T-helper 2 cell (primary cell): ENCODE measurements at places on chromosomes 1 and 21.

DNA sequence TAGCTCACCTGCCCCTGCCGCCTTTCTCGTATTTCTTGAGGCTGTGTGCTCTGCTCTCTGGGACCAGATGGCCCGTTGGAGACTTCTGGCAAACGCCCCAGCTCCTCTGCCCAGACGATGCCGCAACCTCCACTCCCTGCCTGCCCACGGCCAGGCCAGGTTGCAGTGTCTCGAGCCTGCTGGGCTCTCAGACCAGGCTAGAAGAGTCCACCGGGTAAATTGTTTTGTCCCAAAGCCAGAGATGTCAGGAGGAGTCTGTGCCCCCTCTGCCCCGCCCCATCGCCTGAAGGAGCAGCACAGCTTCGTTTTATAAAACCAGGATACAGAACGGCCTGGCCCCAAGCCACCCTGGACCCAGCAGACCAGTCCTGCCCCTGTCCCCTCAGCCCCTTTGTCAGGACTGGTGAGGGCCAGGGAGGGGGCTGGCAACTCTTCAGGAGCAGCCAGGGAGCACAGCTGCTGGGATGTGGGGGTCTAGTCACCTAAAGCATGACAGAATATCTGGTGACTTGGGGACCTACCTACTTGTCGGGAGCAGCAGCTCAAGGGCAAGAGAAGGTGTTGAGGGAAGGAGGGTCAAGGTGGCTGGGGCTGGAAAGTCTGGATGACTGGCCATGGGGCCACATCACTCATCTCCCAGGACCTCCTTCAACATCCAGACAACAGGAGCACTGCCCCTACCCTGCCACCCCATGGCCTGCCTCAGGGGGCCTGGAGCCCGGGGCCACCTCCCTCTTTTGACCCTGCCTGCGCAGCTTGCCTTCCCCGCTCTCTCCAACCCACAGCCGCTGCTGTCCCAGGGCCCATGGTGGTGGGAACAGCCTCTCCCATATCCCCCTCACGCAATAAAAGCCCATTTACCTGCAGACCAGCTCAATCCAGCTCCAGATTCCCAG lies 33.9 kb upstream of the LBR start:
- DNase-seq: no peak

DNA sequence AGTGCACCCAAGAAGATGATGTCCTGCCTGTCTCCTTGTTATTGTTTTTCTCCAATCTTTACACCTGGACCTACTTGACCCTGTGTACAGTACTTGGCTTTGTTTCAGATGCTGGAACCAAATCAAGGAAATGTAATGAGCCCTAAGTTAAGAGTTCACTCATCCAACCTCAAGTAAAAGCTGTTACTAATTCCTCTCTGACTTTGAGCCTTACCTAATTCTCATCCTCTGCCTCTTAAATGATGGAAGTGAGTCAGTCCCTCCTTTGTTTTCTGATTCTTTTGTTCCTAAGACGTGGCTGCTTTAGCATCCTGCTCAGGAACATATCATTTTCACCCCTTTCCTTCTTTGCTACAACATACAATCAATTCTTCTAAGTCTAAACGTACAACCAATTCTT lies 15.3 kb upstream of the PLA2G4A start:
- DNase-seq: no peak

GRCh38 chr21:29264721-29265120 lies 34.0 kb upstream of the BACH1 start:
- DNase-seq: no peak

DNA sequence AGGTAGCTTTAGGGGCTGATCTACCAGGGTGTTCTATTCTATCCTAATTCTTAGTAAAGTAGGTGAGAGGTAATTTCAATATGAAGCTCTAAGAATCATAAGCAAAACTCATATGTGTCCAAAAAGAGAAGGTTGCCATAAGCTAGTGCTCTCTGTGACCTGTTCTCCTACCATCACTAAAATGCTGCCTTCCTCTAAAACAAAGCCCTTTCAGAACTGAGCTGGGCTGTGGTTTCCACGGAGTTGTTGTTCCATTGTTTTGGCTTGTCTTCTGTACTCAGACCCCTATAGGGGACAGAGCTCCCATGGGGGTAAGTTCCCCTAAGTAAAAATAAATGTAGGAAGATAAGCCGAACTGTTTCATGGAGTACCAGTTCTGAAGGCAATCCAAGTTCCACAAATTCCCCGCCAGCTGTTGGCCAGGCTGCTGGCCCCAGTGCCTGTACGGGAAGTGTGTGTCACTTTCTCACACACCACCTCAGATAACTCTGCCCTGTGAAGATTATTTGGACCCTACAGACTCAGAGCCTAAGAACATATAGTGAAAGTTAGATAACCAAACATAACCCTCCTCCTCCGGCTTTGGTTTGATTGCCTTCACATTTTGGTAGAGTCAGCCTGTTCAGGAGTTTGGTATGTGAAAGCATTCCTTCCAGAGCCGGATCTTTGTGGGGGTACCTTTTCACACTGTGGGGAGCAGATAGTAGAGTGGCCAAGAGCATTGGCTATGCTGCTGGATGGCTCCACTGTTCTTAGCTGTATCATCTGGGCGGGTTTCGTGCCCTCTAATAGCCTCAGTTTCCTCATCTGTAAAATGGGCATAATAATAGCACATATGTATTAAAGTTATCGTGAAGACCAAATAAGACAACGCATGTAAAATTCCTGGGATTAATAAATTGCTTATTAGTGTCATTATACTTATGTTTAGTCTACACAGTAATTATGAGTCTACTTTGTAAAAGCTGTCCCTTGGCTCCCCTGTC lies 10.8 kb downstream of the DPT start:
- DNase-seq: no peak

- DNase-seq: no peak
Observed at GRCh38 chr1:115839029-115839678, 1.8 kb downstream of the NHLH2 start.

DNA sequence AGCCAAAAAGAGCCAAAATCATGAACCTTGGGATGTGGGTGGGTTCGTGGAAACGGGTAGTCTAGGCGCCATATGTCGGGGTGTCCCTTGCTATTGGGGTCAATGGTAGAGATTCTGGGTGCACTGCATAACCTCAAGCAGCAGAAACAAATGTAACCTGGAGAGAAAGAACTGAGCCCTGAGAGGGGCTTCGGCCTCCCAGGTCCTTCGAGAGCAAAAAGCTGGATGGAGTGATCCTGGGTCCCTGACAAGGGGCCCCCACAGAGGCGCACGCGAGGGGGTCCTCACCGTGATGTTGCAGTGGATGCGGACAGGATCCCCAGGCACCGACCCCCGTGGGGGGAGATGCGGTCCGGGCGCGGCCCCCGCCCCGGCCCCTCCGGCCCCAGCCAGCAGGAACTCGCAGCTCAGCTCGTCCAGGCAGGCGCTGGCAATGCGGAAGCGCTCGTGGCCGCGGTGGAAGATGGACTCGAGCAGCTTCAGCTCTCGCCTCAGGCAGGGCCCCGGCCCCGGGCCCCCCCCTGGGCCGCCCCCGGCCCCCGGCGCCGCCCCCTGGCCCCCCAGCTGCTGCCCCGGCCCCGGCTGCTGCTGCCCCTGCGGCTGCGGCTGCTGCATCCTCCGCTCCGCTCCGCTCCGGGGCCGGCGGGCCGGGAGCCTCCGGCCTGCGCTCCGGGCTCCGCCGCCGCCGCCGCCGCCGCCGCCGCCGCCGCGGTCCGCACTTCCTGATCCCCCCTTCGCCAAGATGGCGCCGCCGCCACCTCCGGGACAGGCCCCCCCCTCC lies at the start of gene UBE2Q1:
Gene UBE2Q1, minus strand, starts transcription at position 724 of the 781 bp plus-strand sequence. Its CDS starts 109 bp downstream, at position 615.
- DNase-seq: peak; percentile 30

- no peak for DNase-seq
Observed at GRCh38 chr1:165119086-165119485, 237.4 kb downstream of the LMX1A start.

DNA sequence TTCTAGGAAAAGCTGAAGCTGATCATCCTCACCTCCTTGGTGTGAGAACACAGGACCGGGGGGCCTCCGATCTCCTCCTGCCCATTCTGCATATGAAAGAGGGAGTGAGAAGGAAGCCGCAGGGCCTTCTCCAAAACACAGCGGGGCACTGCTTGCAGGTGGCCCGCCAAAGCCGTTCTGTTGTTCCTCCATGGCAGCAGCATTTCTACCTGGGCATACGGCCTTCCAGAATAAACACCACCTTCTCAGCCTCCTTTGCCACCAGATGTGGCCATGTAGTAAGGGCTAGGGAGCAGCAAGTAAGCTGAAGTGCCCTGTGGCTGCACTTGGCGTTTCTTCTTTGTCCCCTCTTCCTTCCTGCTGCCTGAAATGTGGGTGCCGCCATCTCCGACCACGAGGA lies 214.9 kb downstream of the TOMM20 start:
- DNase-seq: no peak

DNA sequence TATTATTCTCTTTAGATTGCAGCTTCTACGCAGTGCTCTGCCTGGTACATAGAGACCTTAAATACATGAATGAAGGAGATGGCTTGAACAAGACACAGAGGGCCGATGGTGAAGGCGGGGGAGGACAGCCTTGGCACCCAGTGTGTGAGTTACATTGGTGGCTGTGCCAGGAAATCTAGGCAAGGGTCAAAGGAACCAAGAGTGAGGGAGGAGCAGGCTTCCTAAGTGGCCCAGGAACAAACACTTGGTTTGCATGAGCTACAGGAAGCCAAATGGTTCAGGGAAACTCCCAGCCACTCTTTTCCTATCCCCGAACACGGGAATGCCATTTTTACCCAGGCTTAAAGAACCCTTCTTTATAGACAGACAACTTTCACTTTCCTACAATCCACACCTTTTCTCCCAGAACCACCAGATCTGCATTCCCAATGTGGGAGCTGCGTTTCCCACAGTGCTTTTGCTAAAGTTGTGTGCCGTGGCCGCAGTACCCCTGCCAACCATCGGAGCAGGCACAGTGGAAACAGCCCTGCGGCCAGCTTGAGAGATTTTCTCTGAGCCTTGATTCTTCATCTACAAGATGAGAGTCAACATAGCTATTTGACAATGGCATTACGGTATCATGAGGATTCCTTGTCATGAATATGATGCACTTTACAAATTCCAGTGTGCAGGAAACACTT lies 3.5 kb upstream of the CLEC20A start:
- DNase-seq: no peak

DNA sequence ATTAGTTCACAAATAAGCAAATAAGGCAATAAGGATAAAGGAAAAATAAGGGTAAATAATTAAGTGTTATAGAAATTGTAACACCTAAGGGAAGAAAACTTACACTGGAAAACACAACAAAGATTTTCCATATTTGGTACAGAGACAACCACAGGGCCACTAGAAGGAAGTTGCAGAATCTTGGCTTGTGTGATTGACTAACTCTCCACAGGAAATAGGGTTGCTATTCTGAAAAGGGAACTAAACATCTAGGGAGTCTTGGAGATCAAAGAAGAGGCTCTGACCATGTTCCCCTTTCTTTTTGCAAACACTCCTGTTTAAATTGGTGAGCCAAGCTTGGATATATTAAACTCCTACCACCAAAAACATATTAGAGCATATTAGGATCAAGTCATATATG lies 59.1 kb downstream of the APCS start:
- no peak for DNase-seq

- no peak for DNase-seq
Observed at GRCh38 chr1:155198547-155198906, 9.2 kb downstream of the THBS3 start.

GRCh38 chr1:83909687-83910086 lies 89.2 kb downstream of the TTLL7 start:
- DNase-seq: no peak

GRCh38 chr1:220701974-220702373 lies 11.8 kb downstream of the C1orf115 start:
- no peak for DNase-seq

DNA sequence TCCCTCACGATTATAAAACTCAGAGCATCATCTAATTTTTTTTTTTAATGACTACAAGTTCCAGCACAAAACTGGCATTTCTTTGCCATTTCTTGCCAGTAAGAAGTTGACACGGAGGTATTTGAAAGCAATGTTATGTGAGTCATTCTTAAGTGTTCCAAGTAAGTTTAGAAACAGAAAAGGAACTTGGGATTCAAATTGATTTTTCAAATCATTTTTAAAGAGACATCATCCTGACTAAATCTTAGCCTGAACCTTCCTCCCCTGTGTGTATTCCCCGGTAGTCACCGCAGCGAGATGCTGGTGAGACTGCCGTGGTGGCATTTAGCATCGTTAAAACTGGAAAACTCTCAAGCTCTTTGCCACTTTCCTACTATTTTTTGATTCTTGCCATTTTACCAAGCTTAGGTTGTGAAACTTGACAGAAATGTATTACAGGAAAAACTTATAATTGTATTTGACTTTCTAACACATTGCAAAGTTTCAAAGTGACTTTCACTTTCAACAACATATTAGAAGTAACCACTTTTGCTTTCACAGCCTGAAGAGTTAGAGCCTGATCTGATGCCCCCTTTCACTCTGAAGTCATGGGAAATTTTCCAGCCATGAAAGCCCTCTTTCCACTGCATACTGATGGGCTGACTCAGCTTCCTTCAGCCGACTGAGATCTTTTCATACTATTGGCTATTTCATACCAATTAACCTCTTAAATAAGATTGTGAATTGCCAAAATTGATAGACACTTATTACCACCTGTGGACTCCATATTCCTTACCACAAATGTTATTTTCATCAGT lies 61.4 kb downstream of the OLFML2B start:
- DNase-seq: no peak

- no peak for DNase-seq
Observed at GRCh38 chr1:7520496-7520895, 250.6 kb upstream of the VAMP3 start.

DNA sequence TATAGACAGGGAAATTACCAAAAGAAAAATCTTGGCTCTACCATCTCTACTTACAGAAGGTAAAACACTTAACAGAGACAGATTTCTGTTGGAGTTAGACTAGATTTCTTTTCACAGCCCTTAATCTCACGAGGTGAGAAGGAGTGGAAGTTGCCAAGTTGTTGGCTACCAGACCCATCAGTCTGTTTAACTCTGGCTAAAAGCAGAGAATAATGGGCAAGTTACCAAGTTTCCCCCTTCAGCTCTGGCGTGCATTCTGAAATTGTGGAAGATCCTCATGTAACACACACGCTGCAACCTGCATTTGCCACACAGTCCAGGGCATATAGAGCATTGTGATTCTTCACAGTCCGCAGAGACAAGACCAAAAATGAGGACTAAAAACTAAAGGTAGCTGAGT lies 49.3 kb downstream of the STX6 start:
- DNase-seq: no peak

DNA sequence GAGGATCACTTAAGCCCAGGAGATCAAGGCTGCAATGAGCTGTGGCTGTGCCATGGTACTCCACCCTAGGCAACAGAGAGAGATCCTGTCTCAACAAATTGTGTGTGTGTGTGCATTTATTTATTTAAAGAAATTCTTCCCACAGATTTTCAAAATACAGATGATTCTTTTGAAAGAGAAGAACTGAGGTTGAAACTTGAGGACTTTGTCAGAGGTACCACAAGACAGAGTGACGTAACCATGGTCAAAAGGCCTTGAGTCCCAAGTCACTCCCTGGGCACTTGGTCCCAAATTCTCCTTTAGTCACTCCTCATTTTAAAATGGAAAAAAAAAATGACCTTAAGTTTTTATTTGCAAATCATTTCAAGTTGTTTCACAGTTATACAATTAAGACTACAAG lies 57.4 kb downstream of the TIAM1 start:
- DNase-seq: no peak

GRCh38 chr1:116674751-116675150 lies 7.2 kb upstream of the IGSF3 start:
- no peak for DNase-seq

GRCh38 chr1:111571239-111571638 lies 48.4 kb upstream of the RAP1A start:
- no peak for DNase-seq

GRCh38 chr1:153260585-153261280 lies 1.2 kb downstream of the LORICRIN start:
- peak; percentile 67 for DNase-seq

- no peak for DNase-seq
Observed at GRCh38 chr1:176795929-176796328, 333.0 kb downstream of the PAPPA2 start.

- DNase-seq: no peak
Observed at GRCh38 chr1:234096161-234096770, 191.8 kb downstream of the SLC35F3 start.
